Tibial nerve (tissue), 4 donors: ENCODE measurements at places on chromosomes 1 and 21.
A peak's percentile ranks its signal among the peaks of the same experiment; 100 is the strongest.

DNA sequence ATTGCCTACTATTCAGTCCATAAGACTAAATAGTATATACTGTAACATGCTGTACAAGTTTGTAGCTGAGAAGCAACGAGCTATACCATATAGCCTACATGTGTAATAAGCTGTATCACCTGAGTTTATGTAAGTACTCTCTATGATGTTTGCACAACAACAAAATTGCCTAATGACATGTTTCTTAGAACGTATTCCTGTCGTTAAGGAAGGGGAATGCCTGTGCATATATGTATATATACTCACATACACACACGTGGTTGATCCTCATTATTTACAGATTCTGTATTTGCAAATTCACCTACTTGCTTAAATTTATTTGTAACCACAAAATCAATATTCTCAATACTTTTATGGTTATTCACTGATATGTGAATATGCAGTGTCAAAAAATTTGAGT is 215.6 kb downstream of the GPR52 start:
- DNase-seq, result no peak

DNA sequence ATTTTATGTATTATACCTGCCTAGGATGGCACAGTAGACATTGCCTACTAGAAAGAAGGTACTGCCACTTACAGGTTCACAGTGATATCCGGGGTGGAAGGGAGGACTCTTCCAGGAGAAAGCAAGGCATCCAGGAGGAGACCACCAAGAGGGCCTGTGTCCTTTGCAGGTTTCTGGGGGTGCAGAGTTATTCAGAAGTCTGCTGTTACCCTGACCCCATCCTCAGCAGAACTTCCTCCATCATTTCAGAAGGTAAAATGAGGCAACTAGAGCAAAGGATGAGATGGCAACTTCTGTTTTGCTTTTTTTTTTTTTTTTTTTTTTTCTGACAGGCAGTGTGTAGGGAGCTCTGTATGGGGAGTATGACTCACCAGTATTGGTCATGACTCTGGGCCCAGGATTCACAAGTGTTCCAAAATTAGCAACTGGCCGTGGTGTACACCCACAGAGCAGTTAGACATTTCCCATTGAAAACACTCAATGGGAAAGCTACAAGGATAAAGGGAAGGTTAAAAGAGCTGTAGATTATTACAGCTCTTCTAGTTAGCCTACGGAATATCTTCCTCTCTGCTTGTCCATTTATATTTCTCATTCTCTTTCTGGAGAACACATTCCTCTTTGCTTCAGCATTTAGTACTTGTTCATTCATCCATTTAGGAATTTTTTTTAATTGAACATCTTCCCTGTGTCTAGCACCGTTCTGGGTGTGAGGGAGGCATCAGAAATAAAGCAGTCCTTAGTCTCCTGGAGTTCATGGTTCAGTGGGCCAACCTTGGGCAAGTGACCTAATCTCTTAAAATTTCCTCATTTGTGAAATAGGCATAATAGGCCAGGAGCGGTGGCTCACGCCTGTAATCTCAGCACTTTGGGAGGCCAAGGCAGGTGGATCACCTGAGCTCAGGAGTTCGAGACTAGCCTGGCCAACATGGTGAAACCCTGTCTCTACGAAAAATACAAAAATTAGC is 50.5 kb upstream of the PPP2R5A start:
- DNase-seq, result no peak

DNA sequence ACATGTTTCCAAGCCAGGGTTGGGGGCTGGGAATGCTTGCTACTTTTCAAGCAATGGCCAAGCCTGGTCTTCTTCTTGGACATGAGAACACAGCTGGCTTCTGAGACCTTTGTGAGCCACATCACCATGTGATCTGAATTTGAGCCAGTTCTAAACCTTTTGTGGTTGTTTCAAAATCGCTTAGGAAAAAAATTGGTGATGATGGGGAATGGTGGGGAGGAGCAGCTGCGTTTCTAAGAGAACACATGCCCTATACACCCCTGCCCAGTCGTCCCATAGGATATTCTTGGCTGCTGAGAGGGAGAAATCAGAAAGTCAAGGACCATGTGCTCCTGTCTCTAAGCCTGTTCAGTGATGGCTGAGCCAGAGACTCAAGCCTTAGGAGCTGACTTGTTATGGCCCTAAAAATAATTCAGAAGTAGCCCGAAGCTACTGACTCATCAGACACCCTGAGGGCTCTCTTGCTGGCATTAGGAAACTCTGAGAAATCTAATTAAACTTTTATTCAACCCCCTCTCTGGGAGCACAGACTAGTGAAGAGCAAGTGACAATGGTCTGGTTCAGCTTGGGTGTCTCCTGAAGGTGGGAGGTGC is 30.5 kb downstream of the CCDC185 start:
- no peak for DNase-seq

DNA sequence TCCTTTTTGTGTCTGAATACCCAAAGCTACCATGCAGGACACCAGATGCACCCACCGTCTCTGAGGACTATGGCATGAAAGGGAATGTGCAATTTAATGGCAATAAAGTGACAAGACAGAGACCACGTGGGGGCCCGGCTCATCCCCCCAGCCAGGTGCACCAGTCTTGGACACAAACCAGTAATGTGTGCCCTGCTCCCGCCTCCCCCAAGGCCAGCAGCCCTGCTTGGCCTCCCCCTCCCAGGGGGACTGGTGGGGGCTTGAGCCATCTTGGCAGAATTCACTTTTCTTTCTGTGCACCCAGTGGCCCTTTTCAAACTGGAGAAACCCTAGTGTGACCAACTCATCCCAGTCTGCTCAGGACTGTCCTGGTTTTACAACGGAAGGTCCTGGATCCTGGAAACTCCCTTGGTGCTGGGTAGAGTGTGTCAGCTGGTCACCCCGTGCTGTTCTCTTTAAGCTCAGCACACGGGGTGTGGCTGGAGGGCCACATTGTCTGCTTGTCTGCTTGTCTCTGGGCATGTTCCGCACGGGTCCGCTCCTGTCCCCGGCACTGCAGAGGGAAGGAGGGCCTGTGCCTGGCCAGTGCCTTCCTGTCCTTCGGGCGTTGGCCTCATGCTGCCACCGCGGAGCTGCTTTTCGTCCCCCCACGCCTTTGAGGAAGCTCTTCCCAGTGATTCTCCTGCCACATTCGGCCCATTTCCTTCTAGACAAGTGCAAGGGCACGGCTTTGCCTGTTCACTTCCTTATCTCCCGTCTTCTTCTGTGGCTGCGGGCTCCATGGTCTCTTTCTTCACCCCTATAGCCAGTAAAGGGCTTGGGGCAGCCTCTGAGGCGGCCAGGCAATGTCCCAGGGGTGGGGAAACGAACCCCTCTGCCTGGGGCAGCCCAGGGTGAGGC is 45.8 kb upstream of the TTC34 start:
- no peak for DNase-seq

GRCh38 chr1:231190456-231190855 is 28.6 kb downstream of the TRIM67 start:
- no peak for DNase-seq

DNA sequence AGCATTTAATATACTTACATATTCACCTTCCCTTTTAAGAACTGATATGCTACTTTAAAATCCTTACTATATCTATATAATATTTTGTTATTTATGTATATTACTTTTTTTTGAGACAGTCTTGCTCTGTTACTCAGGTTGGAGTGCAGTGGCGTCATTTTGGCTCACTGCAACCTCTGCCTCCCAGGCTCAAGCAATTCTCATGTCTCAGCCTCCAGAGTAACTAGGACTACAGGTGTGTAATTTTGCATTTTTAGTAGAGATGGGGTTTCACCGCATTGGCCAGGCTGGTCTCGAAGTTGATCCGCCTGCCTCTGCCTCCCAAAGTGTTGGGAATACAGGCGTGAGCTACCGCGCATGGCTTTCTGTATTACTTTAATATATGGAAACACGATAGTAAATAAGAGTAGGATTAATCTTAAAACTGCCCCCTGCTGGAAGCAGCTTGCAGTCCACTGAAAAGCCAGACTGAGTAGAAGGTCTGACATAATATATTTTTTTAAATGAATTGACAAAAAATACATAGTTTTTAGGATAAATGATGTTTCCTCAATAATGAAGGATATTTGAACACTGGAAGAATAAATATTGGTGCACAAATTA is 24.4 kb downstream of the RCAN3 start:
- DNase-seq, result peak; percentile 17

GRCh38 chr21:45449658-45450422 is 44.9 kb downstream of the COL18A1 start:
- DNase-seq, result no peak

DNA sequence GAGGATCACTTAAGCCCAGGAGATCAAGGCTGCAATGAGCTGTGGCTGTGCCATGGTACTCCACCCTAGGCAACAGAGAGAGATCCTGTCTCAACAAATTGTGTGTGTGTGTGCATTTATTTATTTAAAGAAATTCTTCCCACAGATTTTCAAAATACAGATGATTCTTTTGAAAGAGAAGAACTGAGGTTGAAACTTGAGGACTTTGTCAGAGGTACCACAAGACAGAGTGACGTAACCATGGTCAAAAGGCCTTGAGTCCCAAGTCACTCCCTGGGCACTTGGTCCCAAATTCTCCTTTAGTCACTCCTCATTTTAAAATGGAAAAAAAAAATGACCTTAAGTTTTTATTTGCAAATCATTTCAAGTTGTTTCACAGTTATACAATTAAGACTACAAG is 57.4 kb downstream of the TIAM1 start:
- no peak for DNase-seq
